ENCODE measurements at places on chromosomes 5 and 9.

GRCh38 chr5:54727874-54728587, 210.5 kb downstream of the SNX18 start:
- DNase-seq = no peak

DNA sequence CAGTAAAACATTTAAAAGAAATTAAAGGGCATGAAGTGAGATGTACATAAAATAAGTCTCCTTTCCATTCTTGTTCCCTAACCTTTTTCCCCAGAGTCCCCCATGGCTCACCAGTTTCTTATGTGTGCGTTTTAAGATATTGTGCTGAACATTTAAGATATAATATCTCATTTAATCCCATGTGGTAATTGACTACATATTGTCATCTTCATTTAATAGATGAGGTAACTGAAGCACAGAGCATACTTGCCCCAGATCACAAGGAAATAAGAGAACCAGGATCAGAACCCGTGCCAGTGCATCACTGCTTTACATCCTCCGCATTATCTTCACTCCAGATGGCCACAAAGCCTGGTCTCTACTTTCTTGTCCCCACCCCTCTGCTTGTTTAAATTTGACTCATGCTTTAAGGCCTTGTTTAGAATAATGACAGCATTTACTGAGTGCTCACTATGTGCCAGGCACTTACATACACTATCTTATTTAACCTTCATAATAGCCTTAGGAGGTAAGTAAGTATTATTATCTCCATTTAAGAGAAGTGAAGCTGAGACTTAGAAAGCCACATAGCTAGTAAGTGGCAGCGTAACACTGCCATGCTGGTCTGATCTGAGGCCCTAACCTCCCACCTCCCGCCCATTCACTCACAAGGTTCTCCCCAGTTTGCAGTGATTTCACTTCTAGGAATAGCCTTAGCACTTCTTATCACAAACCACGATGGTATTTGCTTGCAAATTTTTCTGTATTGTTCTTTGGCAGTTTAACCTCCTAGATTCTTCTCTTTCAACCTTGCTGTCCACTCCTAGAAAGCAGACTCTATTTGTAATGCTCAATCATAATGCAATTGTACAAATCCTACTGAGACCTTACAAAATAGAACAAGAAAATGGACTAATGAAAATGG, 78.4 kb upstream of the IL6ST start:
- DNase-seq = no peak

DNA sequence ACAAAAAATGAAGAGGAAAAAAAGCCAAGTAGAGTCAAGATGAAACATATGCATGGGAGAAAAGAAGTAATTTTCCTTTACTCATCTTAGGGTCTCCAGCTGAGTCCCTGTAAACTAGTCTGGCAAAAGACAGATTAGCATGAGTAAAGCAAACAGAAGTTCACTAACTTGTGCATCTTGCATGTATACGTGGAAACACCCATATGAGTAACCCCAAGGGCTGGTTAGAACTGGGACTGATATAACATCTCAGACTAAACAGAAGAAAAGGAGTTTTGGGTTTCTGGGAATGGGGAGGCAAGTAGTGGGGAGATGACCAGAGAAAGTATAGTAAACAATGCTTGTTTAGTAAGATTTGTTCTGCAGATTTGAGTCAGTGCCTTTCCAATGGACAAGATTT, 20.1 kb upstream of the GLDC start:
- DNase-seq = no peak

GRCh38 chr5:112703866-112704820, 33.5 kb upstream of the APC start:
- no peak for DNase-seq
